ENCODE measurements at places on chromosomes 1 and 21. TPM values are rescaled to one million over a fixed set of nuclear protein-coding genes. Genes with fewer than 3 reads are reported as not detected.

Gene SH2D2A
- 1.6 TPM for total RNA-seq

Gene FCMR
- 10.5 TPM for total RNA-seq

Gene OR2T33
- total RNA-seq: not detected

Gene DNM3
- total RNA-seq: 7.3 TPM

Gene KCNE1
- total RNA-seq: 6.5 TPM

Gene MAP3K7CL
- total RNA-seq: 8.7 TPM

Gene TNFRSF18
- 4.0 TPM for total RNA-seq

Gene SPATC1L
- 10.6 TPM for total RNA-seq

GRCh38 chr1:67687649-67688048, 2.6 kb downstream of the GADD45A start:
- no peak for DNase-seq

- DNase-seq: no peak
These were observed 1.7 kb upstream of the CLCA1 start for GRCh38 chr1:86466986-86467385.

GRCh38 chr21:25191141-25191540, 416.1 kb downstream of the MRPL39 start:
- no peak for DNase-seq

- no peak for DNase-seq
These were observed 1.6 kb downstream of the ABCA4 start for GRCh38 chr1:94119306-94119705.

GRCh38 chr1:11730429-11730891, 5.5 kb upstream of the AGTRAP start:
- DNase-seq: peak; percentile 80

DNA sequence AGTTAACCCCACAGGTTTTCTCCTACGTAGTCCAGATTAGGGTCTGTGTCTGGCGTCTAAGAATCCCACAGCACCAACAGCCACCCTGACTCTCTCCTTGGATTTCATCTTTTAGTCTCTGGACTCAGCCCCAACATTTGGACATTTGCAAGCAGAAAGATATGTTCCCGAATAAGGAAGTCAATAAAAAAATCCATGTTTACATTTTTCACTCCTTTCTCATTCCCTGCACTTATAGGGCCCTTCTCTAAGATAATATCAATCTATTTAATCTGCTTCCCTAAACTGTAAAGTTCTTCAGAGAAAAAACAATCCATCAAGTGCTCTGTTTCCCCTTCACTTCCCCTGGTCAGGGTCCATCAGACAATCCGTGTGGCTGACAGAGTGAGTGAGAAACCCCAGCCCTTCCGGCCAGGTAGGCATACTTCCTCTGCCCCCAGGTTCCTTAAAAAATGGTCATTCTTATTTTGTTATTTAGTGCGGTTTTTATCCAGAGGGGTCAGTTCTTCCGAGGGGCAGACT, 105.9 kb upstream of the CDC42BPA start:
- no peak for DNase-seq

GRCh38 chr1:5526385-5526750, 465.9 kb downstream of the NPHP4 start:
- DNase-seq: no peak

GRCh38 chr1:30332116-30333094, 391.0 kb downstream of the MATN1 start:
- DNase-seq: no peak

DNA sequence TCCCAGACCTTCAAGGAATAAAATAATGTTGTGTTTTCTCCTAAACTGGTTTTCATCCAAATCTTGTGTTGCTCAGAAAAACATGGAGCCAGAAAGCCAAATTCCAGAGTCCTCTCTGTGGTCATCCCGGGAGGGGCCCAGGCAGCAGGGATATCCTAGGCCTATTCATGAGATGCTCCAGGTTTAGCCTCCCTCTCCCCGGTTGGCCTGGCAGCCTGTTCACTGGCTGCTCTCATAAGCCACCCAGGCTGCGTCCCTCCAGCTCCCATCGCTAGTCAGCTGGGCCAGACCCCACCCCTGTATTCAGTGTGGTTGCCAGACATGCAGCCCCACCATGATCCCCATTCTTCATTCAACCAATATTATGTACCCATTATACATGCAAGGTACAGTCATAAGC, 113.4 kb upstream of the F3 start:
- no peak for DNase-seq

GRCh38 chr1:104765085-104765484, 1015.4 kb downstream of the AMY1C start:
- peak; percentile 86 for DNase-seq

DNA sequence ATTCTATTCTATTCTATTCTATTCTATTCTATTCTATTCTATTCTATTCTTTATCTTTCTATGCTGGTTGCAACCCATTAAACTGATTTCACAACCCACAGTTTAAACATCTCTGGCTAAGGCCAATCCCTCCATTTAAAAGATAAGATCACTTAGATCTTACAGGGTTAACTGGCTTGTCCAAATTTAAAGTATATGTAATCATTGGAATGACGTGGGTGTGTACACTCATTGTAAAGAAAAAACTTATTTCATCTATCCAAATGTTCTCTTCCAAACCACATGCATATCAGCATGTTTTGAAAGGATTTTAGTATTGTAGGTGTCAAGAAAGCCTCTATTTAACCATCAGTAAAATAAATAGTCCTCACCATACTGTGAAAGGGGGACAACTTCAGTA, 299.6 kb upstream of the RUNX1 start:
- DNase-seq: no peak

DNA sequence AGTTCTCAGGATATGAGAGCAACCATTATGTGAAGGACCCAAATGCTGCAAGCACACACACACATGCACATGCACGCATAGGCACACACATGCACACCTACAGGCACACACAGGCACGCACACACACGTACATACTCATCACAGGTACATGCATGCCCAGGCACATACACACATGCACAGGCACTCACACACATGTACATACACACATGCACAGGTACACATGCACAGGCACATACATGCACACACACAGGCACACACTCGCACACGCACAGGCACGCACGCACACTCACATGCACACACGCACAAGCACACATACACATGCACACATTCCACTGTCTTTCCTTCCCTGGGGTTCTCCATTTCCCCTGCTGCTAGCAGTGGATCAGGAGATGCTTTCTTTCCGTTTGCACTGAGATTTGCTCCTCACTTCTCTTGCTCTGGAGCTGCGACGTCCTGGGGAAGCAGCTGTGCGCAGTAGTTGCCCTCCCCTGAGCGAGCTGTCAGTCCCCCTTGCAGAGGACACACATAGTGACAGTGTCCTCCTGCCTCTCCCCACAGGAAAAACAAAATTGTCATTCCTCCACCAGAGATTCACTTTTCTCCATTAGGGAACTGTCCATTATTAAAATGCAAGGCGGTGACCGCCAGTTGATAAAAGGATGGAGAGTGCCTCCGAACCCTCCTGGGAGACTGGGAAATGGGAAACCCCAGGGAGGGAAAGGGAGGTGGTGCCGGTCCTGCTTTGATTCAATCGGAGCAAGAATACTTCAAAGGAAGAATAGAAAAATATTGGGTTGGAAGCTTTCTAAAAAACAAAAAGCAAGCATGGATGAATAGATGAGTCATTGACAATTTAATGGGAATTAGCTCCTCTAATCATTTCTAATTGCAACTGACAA, 69.5 kb downstream of the WDR4 start:
- no peak for DNase-seq

DNA sequence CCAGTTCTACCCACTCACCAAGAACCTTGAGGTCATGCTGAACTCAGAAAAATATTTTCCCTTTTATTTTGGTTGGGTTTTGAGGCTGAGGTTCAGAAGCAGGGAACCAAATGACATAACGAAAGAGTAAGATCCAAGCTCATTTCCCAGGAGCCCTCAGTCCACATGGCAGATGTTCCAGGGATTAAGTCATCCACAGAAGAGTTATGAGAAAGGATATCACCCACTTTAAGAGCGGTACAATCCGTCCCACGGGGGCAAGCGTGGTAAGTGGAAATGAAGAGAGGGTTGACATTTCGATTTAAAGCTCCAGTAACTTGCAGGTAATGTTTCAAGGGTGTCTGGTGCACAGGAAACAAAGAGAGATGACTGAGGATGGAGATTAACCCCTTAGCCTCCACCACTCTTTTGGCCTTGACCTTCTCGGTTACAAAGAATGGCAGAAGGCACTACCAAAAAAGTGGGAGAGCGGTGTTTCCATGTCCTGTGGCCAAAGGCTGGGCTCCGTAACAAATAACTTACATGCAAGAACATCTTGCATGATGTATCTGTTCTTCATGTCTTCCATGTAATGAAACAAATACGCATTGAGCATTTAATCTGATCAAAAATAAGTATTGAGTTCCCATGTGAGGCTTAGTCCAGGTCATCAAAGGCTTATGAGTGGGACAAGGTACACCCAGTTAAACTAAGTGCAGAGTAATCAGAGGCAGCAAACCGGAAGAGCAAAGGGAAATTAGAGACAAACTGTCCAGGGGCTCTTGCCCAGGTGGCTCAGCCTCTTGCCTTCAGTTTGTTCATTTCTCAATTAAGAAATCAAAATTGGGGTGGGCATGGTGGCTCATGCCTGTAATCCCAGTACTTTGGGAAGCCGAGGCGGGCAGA, 241.4 kb downstream of the TOMM20 start:
- DNase-seq: no peak

- DNase-seq: no peak
These were observed 26.5 kb downstream of the NFYC start for GRCh38 chr1:40717955-40718354.

DNA sequence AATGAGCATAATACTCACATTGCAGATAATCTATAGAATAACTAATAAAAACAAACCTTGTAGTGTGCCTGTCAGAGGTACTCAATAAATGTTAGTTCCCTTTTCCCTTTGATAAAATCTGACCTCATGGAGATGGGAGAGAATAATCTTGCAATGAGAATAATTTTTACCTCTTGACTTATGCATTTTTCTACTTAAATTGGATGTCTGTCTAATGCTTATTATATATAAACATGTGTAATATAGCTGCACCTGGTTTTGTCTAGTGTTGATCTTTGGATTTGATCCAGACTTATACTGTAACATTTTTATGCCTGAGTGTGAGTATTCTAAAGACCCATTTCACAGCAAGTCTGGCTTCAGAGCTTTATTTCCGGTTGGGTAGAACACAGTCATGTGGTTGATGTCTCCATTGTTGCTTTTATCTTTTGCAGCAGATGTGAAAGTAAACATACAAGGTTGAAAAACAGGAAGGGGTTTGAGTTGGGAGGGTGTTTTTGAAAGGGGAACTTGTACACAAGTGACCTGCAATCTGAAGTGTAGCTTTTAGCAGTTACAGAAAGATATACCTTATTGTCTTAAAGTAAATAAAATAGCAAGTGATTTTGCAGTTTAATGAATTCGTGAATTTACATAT, 12.4 kb downstream of the EPB41 start:
- no peak for DNase-seq

GRCh38 chr21:46551636-46552241, 53.1 kb downstream of the S100B start:
- no peak for DNase-seq

- DNase-seq: peak; percentile 95
These were observed 1.6 kb downstream of the SPEN start for GRCh38 chr1:15848929-15849774.

DNA sequence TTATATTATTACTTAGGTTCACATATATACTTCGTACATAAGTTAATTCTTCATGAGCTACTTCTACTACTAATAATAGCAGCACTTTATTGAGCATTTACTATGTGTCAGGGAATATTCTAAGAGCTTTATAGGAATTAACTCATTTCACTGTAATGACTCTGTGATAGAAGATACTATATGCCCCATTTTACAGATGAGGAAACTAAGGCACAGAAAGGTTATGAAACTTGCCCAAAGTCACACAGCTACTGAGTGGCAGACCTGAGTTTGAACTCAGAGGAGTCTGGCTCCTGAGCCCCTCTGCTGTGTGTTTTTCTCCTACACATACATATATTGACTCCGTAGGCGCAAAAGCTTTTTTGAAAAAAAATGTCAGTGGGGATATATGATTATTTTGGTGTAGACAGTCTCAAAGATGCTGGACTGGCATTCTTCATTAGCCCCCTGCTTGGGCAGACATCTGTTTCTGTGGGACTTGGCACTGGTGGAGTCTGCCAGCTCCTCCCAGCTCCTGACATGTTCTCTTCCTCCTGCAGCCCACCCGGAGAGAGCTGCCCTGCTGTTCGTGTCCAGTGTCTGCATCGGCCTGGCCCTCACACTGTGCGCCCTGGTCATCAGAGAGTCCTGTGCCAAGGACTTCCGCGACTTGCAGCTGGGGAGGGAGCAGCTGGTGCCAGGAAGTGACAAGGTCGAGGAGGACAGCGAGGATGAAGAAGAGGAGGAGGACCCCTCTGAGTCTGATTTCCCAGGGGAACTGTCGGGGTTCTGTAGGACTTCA, 70.9 kb downstream of the TCP10L start:
- DNase-seq: peak; percentile 52

- DNase-seq: no peak
These were observed 457.4 kb downstream of the SIPA1L2 start for GRCh38 chr1:232172563-232172962.

DNA sequence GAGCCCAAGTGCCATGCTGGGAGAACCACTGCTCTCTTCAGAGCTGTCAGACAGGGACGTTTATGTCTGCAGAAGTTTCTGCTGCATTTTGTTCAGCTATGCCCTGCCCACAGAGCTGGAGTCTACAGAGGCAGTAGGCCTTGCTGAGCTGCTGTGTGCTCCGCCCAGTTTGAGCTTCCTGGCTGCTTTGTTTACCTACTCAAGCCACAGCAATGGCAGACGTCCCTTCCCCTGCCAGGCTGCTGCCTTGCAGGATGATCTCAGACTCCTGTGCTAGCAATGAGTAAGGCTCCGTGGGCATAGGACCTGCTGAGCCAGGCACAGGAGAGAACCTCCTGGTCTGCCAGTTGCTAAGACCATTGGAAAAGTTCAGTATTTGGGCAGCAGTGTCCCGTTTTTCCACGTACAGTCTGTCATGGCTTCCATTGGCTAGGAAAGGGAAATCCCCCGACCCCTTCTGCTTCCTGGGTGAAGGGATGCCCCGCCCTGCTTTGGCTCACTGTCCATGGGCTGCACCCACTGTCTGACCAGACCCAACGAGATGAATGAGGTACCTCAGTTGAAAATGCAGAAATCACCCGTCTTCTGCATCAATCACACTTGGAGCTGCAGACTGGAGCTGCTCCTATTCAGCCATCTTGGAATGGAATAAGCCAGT, 31.9 kb downstream of the CYP4B1 start:
- no peak for DNase-seq

DNA sequence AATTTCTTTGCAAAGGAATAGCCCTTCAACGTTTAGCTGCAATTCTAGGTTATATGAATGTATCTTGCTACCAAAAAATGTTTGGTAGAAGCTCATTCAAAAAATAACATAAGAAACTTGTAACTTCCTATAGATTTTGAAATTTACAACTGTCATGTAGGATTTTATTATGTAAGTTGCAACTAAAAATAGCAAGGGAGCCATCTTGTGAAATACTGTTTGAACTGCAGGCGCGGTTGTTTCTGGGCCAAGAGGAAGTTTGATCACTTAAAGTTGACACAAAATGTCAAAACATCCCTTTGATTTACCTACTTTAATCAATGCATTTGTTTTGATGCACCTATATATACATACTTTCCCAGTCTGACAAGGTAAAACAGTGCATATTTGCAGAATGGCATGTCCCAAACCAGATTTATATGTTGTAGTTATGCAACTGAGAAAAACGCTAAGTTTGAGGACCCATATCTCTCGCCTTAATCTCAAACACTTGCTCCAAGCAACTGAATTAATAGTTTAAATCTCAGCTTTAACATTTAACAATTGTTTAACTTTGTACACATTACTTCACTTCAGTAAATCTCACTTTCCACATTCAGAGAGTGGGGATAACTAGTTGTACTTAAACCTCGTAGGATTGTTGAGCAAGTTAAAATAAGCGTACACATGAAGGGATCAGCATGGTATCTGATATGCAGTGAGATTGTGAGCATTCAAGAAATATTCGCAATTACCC, 63.9 kb downstream of the KCNK2 start:
- peak; percentile 61 for DNase-seq

Data from lung (tissue), 17 donors.